ENCODE measurements at places on chromosomes 13 and 19.
A peak's percentile ranks its signal among the peaks of the same experiment; 100 is the strongest.

DNA sequence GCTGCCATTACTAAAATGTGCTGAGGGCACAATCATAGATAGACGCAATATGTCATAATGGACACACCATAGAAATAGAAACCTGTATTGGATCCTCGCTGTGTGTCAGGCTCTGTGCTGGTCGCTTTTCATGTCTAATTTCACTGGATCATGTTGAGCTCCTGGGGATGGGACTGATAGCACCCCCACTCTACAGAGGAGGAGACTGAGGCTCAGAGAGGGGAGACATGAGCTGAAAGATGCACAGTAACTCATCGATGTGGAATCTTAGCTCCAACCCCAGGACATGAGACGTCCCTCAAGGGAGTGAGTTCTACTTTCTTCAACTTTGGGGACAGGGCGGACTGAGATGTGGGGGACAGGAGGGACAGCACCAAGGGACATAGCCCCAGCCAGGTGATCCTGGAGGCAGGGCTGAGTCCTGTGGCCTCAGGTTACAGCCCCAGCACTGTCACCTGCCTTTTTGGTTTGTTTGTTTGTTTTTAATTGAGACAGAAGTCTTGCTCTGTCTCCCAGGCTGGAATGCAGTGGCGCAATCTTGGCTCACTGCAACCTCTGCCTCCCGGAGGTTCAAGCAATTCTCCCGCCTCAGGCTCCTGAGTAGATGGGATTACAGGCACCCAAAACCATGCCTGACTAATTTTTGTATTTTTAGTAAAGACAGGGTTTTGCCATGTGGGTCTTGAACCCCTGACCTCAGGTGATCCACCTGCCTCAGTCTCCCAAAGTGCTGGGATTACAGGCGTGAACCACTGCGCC, 6.6 kb upstream of the GIPC1 start:
- DNase-seq: no peak

- DNase-seq: no peak
These were observed 2.8 kb upstream of the MICU2 start for GRCh38 chr13:21606796-21607195.

DNA sequence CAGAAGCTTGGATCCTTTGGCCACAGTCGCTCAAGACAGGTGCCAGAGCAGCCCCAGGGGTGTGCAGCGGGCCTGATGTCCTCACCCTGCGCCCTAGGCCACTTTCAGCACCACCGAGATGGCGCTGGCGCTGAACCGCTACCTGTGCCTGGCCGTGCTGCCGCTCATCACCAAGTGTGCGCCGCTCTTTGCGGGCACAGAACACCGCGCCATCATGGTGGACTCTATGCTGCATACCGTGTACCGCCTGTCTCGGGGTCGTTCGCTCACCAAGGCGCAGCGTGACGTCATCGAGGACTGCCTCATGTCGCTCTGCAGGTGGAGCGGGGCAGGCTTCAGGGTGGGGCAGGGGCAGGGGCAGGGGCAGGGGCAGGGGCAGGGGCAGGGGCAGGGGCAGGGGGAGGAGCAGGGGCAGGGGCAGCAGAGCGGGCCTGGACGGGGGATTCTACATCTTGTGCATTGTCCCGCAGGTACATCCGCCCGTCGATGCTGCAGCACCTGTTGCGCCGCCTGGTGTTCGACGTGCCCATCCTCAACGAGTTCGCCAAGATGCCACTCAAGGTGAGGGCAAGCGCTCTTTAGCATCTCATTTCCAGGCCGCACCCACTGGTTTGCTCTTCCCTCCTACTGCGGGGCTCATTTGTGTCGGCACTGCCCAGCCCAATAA, 69.1 kb downstream of the RYR1 start:
- DNase-seq: no peak

- DNase-seq: no peak
These were observed 1.5 kb upstream of the EHD2 start for GRCh38 chr19:47711652-47712242.

- no peak for DNase-seq
These were observed 3.4 kb downstream of the PEAK3 start for GRCh38 chr19:2278459-2279158.

DNA sequence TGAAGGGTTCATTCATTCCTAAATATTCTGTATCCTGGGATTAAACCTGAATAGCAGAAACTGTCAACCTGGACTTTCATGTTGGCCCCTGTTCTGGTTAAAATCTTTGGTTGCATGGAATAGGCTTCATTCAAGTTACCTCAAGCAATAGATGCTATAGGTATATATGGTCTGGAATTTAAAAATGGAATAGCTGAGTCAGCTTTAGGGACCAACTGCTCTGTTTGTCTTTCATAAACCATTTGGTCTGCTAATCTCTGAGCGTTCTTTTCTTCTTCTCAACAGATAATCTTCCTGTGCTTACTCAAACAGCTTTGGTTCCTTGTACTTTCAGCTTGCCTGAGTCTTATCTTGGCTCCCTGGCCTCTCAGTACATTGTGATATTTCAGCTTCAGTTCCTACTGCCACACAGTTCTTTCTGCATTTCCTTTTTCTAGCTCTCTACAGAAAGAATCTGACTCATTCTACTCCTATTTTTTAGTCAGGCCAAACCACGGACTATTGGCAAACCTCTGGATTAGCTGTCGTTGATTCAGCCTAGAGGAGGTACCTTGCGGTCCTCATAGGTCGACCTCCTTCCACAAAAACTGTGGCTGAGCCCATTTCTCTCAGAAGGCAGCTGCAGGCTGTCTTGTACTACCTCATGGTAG, 35.9 kb upstream of the MAB21L1 start:
- DNase-seq: no peak

GRCh38 chr13:77878190-77878589, 40.4 kb downstream of the EDNRB start:
- no peak for DNase-seq

GRCh38 chr13:73973156-73973555, 161.0 kb downstream of the KLF12 start:
- DNase-seq: no peak

DNA sequence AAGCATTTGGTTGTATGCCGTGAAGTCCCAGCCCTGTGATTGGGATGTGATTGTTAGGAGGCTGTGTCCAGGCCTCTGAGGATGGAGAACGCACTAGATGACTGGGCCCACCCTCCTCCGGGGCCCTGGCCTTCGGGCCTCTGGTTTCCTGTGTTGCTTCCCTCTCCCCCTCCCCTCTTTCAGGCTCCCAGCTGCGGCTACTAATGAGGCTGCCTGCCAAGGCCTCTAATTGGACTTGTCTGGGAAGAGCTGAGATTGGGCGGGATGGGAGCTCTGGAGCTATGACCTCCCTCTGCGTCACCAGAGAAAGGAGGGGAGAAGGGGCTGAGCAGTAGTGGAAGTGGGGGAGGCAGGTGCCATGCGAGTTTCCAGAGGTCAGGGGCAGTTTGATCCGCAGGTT, 9.9 kb downstream of the PTH2 start:
- no peak for DNase-seq

- DNase-seq: no peak
These were observed 65.5 kb downstream of the STK24 start for GRCh38 chr13:98511435-98511834.

- no peak for DNase-seq
These were observed 5.2 kb downstream of the LCP1 start for GRCh38 chr13:46176756-46177155.

GRCh38 chr19:3098141-3098514, 4.0 kb downstream of the GNA11 start:
- DNase-seq: no peak

GRCh38 chr19:34393629-34394028, 10.6 kb upstream of the PDCD2L start:
- DNase-seq: no peak

- DNase-seq: no peak
These were observed 254.2 kb upstream of the ZNF507 start for GRCh38 chr19:32091241-32091640.

DNA sequence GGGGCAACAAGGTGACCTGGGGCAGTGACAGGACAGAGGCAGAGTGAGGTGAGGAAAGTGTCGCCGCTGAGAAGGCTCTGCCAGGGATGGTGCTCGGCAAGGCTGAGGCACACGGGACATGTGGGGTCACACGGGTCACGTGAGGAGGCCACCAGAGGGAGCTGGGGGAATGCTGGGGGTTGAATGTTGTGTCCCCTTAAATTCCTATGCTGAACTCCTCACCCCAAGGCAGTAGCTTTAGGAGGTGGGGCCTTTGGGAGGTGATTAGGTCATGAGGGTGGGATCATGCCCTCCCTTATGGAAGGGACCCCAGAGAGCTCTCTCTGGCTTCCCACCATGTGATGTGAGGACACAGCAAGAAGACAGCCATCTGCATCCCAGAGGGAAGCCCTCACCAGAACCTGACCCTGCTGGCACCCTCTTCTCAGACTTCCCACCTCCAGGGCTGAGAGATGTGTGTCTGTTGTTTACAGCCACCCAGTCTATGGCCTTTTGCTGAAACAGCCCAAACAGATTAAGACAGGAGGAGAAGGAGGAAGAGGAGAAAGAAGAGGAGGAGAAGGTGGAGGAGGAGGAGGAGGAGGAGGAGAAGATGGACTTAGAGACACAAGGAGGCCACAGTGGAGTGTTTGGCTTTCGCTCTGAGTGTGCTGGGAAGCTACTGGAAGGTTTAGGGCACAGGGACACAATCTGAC, 35.4 kb downstream of the RFX2 start:
- DNase-seq: no peak

GRCh38 chr13:42405665-42406390, 133.9 kb downstream of the AKAP11 start:
- peak; percentile 58 for DNase-seq

DNA sequence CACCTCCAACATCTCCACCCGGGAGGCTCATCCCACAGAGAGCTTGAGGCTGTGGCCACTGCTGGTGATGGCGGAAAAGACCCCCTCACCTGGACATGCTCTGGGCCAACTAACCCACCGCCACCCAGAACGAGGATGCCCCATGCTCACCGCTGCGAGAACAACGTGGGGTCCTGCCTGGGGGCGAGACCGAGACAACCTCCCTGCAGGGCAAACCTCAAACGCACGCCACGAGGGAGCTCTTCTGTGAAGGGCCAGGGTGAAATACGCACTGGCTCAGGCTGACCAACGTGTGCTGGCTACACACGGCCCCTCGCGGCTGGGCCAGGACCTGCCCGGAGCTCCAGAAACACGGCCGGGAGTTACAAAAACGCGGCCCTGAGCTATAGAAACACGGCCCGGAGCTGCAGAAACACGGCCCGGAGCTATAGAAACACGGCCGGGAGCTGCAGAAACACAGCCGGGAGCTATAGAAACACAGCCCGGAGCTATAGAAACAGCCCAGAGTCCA, 19.0 kb upstream of the PLPP2 start:
- no peak for DNase-seq

GRCh38 chr19:28652765-28653164, 560.2 kb downstream of the UQCRFS1 start:
- no peak for DNase-seq

GRCh38 chr19:46896076-46896794, 35.4 kb downstream of the ARHGAP35 start:
- no peak for DNase-seq

GRCh38 chr13:32638739-32639138, 52.5 kb downstream of the PDS5B start:
- DNase-seq: no peak

DNA sequence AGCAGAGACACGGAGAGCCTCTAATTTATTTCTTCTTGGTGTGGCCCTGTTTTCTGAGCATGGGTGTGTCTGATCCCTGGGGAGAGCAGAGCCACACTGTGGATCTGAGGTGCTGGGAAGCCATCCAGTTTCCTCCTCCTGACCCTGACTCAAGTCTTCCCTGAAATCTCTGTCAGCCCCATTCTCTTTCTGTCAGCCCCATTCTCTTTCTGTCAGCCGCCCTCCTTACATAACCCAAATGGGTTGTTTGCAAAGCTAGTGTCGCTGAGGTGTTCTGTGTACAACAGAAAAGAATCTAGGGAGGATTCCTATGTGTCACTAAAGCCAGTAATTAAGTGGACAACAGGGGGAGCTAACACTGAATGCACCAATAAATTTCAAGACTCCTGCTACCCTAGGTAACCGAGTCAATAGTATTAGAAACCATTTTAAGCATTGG, 50.2 kb downstream of the LRCH1 start:
- DNase-seq: no peak

- no peak for DNase-seq
These were observed 3.8 kb downstream of the DOCK9 start for GRCh38 chr13:98974053-98974452.

DNA sequence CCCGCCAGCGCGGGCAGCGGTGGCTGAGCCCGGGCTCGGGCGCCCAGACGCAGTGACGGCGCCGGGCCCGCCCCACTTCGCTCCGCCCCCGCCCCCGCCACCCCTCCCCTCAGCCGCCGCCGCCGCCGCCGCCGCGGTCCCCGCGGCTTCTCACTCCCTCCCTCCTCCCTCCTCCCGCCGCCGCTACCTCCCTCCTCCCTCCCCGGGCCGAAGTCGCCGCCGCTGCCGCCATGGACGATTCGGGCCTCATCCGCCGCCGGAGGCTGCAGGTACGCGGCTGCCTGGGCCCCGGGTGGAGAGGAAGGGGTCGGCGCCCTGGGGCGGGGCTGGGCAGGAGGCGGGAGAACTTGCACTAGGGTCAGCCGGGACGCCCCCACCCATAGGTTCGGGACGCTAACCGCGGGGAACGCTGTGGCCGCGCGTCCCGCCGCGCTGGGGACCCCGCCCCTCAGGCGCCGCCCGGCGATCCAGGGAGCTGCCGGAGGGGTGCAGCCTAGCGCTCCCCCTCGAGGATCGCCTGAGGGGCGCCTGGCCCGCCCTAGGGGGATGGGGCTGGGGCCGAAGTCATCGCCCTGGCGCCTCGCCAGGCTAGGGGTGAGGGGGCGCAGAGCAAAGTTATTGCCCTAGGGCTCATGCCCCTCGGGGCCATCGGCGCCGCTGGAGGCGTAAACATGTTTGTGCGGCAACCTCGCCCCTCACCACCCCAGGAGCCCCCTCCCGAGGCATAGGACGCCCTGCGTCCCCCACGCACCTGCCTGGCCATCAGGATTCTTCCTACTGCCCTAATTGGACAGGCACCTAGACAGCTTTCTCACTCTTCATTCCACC, 427 bp downstream of the RTBDN start:
- DNase-seq: no peak

- DNase-seq: no peak
These were observed 965.7 kb downstream of the UQCRFS1 start for GRCh38 chr19:28247243-28247642.

DNA sequence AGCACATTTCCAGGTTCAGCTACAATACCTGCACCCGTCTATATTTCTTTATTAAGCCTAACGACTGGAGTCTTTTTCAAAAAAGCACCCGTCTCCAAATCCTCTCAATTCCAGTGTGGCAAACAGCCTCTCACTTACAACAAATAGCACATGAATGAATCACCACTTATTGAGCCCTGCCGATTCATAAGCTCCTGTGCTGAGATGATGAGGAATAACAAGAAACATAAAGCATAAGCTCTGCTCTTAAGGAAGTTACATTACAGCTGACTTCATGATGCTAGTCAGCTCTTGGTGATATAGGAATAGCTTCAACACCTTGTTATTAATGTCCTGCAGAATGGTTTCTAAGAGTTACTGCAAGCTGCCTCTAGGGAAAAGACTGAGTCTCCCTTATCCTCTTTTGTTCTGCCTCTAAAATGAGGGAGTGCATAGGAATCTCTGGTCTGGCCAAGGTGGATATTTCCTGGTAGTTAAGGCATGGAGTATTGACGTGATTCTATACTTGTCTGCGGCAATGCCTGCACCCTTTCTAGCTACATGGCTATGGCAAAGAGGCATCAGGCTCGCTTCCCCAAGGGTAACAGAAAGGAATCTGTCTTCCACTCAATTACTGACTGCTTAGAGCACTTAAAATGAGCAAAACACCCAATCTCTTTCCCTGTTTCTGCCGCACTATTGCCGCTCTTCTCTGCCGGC, 195.7 kb downstream of the KLF12 start:
- DNase-seq: no peak

Measured in stimulated activated CD8-positive, alpha-beta memory T cell treated with anti-CD3 and anti-CD28 coated beads, Interleukin-2, amount 100 ng/mL, for 48 hours (primary cell).